ENCODE measurements at places on chromosomes 6 and 20. TPM values are rescaled to one million over a fixed set of nuclear protein-coding genes. Genes with fewer than 3 reads are reported as not detected.
A peak's percentile ranks its signal among the peaks of the same experiment; 100 is the strongest.

Gene RAD21L1
- total RNA-seq, result not detected

Gene CPNE5
- total RNA-seq, result 0.13 TPM

DNA sequence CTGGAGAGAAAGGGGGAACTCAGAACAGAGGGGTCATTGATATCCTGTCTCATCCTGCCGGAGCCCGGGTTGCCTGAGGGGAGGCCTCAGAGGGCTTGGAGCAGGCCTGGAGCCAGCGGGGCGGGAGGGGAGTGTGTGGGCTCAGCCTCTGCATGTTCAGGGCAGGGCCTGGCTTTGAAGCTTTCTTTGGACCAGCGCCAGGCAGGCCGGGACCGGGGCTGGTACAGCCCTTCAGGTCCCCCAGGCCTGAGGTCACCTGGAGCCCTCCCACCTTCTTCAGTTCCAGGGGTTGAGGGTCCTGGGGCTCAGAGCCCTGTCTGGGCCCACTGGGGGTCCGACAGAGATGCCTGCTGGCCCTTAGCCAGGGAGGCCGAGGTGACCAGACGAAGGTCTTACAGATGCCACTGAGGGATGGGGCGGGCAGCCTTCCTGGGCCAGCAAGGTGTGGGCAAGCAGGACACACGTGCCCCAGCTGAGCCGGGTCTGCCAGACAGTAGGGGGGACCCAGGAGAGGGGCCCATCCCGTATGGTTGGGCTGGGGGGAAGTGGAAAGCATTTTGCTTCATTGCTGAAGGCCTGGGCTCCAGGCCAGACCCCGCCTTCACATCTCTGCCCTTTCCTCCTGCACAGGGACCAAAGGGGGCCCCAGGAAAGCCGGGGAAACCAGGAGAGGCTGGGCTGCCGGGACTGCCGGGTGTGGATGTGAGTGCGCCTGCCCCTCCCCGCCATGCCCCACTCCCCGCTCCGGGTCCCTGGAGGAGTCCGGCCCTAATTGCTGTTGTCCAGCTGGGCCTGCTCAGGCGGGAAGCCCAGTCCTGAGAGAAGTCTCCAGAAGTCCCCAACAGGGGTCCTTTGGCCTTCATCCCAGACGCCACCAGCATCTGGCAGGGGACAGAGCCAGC is 2.0 kb downstream of the COL9A3 start:
- H3K36me3 ChIP-seq, result no peaks in the 10 kb centered on the region
- H3K4me1 ChIP-seq, result peaks cover 34% of the 10 kb centered on the region
- no peak overlapping the region for H3K27ac ChIP-seq
- no peak overlapping the region for H3K4me3 ChIP-seq
- peak; percentile 37 for DNase-seq
- H3K27me3 ChIP-seq, result peaks cover 2% of the 10 kb centered on the region

DNA sequence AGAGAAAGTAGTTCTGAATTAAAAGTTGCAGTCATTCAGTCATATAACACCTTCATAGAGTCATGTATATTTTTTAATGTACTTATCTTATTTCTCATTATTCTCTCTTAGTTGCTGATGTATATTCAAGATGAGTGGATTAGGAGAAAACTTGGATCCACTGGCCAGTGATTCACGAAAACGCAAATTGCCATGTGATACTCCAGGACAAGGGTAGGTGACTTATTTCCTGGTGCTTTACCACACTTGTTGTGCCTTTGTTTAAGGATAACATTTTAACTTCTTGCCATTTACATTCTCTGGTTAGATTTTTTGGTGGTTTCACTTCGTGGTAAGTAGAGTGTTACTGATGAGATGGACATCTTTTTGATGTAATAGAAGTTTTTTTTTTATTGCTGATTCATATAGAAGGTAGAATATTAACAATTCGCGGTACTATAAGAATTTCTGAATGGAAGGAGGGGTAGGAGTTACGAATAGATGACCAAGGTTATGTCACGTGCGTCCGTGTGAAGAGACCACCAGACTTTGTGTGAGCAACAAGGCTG is 120.5 kb downstream of the NCOA3 start:
- no peak overlapping the region for H3K27ac ChIP-seq
- H3K36me3 ChIP-seq, result peaks cover 4% of the 10 kb centered on the region

DNA sequence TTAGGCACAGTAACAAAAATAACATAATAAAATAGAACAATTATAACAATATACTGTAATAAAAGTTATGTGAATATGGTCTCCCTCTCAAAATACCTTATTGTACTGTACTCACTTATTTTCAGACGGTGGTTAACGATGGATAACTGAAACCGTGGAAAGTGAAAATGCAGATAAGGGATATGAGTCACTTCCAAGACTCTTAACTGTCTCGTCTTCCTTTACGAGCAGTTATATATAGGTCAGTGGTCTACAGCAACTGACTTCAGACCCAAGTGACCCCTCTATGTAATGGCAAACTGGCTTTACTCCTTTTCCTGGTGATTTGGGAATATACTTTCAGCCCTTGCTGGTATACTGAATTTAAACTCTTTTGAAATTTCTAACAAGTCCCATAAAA is 261.4 kb downstream of the SLC35F1 start:
- H3K4me1 ChIP-seq, result peaks cover 33% of the 10 kb centered on the region
- H3K27me3 ChIP-seq, result no peaks in the 10 kb centered on the region
- no peaks in the 10 kb centered on the region for H3K36me3 ChIP-seq
- H3K4me3 ChIP-seq, result no peak overlapping the region
- H3K27ac ChIP-seq, result no peak overlapping the region
- DNase-seq, result no peak
